ENCODE measurements at places on chromosomes 5 and 9. TPM values are rescaled to one million over a fixed set of nuclear protein-coding genes. Genes with fewer than 3 reads are reported as not detected.

The GNA14 gene
- not detected for total RNA-seq

The NR2F1 gene
- total RNA-seq, result not detected

The SPOCK1 gene
- total RNA-seq, result not detected

The PRKAA1 gene
- total RNA-seq, result 79.4 TPM

The HRH2 gene
- 28.9 TPM for total RNA-seq

The IRX4 gene
- total RNA-seq, result not detected

GRCh38 chr9:105436783-105437182 lies 11.1 kb upstream of the FSD1L start:
- DNase-seq, result no peak

DNA sequence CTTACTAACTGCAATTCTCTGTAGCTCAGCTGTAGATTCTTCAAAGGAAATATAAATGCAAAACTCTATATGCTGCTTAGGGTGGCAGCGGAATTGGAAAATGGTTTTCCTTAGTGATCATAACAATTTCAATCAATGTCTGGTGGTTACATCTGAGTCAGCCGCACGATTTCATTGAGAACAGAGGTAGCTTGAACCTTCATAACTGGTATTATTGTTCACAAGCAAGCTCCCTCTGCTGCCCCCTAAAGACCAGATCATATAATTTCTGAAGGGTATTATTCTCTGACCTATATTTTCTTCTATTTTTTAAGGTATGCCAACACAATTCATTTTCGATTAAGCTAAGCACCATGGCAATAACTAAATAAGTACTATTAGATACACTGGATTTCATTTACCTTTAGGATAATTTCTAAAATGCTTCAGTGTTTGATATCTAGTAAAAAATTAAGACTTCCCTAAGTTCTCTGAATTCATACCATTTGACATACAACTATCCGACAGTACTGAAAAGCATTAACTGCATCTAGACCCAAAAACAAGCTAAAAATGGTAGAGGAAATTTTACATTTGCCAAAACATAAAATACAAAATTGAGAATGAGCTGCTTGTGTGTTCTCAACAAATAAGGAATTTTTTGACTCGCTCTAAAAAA lies 181.1 kb upstream of the SPEF2 start:
- no peak for DNase-seq

DNA sequence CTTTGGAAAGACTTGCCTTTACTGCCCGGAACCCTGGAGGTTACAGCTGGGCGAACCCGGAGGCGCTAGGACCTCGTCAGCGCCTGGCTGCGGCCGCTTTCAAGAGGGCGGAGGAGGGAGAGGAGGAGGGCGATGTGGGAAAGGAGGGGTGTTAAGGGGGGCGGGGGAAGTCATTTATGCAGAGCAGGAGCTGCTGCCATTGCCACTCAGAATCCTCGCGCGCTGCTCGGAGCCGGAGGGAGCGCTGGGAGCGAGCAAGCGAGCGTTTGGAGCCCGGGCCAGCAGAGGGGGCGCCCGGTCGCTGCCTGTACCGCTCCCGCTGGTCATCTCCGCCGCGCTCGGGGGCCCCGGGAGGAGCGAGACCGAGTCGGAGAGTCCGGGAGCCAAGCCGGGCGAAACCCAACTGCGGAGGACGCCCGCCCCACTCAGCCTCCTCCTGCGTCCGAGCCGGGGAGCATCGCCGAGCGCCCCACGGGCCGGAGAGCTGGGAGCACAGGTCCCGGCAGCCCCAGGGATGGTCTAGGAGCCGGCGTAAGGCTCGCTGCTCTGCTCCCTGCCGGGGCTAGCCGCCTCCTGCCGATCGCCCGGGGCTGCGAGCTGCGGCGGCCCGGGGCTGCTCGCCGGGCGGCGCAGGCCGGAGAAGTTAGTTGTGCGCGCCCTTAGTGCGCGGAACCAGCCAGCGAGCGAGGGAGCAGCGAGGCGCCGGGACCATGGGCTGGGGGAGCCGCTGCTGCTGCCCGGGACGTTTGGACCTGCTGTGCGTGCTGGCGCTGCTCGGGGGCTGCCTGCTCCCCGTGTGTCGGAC lies at the start of gene PCSK5:
TSS of gene PCSK5 (plus strand) at position 202 of the 805 bp plus-strand sequence. CDS start at position 711, 509 bp downstream.
- peak; percentile 74 for DNase-seq

- DNase-seq, result no peak
Observed at GRCh38 chr9:95574866-95575553, 58.2 kb upstream of the PTCH1 start.

DNA sequence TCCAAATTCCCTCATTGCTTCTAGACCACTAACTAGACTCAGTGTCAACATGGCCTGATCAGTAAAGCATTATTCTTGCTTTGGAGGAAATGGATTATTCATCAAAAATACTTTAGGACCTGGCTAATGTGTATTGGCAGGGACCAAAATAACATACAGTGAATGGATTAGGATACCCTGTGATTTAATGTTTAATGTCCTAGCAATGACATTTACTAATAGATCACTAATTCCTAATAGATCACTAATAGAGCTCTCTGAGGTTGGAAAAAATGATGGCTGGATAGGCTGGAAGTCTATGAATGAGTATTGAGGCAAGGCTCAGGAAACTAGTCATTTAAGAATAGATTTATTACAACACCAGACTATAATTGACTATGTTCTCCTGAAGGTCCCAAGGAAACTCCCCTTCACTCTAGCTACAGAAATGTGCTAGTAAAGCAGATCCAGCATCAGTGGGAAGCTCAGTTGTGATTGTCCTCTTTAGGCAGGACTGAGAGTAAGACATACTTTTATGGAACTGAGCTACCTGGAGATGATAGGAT lies 46.1 kb upstream of the CHSY3 start:
- no peak for DNase-seq

- DNase-seq, result no peak
Observed at GRCh38 chr5:124634741-124635323, 111.6 kb downstream of the ZNF608 start.

DNA sequence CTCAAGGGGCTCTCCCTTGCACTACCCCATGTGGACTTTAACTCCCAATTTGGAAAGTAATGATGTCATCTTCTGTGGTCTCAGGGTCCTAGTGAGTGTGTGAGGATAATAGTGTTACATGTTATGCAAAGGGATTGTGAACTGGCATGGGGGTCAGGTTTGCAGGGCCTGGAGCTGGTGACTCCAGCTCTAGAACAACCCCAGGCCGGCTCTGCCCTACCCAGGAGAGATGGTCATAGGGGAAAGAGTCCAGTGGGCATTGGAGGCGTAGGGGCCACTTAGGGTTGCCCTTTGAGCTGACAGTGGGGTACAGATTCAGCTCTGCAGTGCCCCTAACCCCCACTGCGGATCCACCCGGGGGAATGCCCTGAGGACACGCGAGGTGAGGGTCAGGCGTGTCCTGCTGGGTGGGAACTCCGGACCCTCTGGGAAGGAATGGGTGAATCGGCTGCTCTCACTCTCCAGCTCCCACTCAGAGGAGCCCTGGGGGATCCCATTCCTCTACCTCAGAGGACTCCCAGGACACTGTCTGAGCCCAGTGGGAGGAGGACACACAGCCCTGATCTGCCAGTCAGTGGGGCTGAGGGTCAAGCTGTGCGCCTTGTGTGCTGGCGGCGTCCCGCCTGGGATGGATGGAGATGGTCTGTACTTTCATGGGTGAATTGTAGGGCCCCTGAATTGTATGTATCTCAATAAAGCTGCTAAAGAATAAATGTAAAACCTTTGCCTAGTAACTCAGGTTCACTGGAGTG lies 2.5 kb upstream of the NKD2 start:
- no peak for DNase-seq

- DNase-seq, result no peak
Observed at GRCh38 chr9:126052791-126053190, 273.8 kb upstream of the MVB12B start.

GRCh38 chr5:175484322-175484721 lies 6.0 kb downstream of the SFXN1 start:
- no peak for DNase-seq

- DNase-seq, result no peak
Observed at GRCh38 chr5:41707853-41708603, 162.2 kb downstream of the OXCT1 start.

DNA sequence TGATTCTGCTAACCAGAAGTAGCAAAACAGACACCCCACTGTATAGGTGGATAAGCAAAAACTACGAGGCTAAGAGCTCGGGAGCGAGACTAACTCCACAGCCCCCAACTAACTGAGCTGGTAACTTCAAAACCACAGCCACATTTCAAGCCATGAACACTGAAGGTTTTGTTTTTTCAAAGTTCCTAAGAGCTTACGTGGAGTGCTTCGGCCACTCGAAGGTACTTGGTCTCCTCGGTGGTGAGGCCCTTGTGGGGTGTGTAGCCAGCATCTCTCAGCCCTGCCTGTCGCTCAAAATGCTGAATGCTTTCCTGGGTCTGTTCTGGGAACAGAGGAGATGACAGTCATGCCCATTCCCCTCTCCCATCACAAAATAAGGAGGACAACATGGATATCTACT lies 11.1 kb downstream of the KIAA1191 start:
- no peak for DNase-seq

GRCh38 chr5:116524966-116525365 lies 49.7 kb downstream of the SEMA6A start:
- DNase-seq, result no peak

All from CD8-positive, alpha-beta memory T cell (primary cell).